Esophagus (tissue), 2 donors: ENCODE measurements at places on chromosomes 6 and 20. TPM values are rescaled to one million over a fixed set of nuclear protein-coding genes. Genes with fewer than 3 reads are reported as not detected.

CYP39A1 gene
- polyA plus RNA-seq, result 3.2 TPM

PPP1R3D gene
- 5.1 TPM for polyA plus RNA-seq

TMC2 gene
- not detected for polyA plus RNA-seq

PPP1R16B gene
- 1.5 TPM for polyA plus RNA-seq

PAX1 gene
- 0.14 TPM for polyA plus RNA-seq
